ENCODE measurements at places on chromosomes 1 and 21. TPM values are rescaled to one million over a fixed set of nuclear protein-coding genes. Genes with fewer than 3 reads are reported as not detected.

The DIO1 gene
- not detected for total RNA-seq

The CENPL gene
- total RNA-seq, result 4.6 TPM

The NIPAL3 gene
- total RNA-seq, result 67.6 TPM

The ETNK2 gene
- total RNA-seq, result 66.1 TPM

The GBP1 gene
- 8.0 TPM for total RNA-seq

The LZIC gene
- total RNA-seq, result 23.7 TPM

The STYXL2 gene
- 0.33 TPM for total RNA-seq

The HRNR gene
- total RNA-seq, result not detected

The TMEM35B gene
- total RNA-seq, result 55.0 TPM

The SCMH1 gene
- 93.4 TPM for total RNA-seq

GRCh38 chr21:45739218-45740087 lies 95.9 kb downstream of the PCBP3 start:
- peaks cover 10% of the 10 kb centered on the region for H3K27me3 ChIP-seq
- no peak overlapping the region for H3K27ac ChIP-seq
- H3K4me1 ChIP-seq, result no peaks in the 10 kb centered on the region
- no peak overlapping the region for H3K4me3 ChIP-seq

DNA sequence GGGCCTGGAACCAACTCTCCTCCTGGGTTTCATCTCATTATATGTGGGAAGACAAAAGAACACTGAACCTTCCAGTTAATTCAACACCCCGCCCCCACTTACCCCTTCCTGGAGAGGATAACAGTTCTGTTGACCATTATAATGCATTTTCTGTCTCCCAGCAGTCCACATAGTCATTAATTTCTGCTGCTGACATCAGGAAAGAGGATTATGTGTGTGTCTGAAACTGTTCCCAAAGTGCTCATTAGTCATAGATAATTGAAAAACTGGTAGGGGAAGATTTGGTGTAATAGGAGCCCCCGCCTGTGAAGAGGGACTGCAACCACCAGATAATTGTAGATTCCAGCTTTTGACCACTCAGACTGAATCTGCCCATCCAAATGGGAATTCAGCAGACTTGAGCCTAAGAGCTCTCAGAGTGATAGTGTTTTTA lies 208.7 kb downstream of the FGGY start:
- peak overlapping the region; percentile 51 for H3K27ac ChIP-seq
- no peak overlapping the region for H3K4me3 ChIP-seq
- no peaks in the 10 kb centered on the region for H3K27me3 ChIP-seq
- no peaks in the 10 kb centered on the region for H3K36me3 ChIP-seq
- H3K4me1 ChIP-seq, result no peaks in the 10 kb centered on the region
- no peak for DNase-seq

DNA sequence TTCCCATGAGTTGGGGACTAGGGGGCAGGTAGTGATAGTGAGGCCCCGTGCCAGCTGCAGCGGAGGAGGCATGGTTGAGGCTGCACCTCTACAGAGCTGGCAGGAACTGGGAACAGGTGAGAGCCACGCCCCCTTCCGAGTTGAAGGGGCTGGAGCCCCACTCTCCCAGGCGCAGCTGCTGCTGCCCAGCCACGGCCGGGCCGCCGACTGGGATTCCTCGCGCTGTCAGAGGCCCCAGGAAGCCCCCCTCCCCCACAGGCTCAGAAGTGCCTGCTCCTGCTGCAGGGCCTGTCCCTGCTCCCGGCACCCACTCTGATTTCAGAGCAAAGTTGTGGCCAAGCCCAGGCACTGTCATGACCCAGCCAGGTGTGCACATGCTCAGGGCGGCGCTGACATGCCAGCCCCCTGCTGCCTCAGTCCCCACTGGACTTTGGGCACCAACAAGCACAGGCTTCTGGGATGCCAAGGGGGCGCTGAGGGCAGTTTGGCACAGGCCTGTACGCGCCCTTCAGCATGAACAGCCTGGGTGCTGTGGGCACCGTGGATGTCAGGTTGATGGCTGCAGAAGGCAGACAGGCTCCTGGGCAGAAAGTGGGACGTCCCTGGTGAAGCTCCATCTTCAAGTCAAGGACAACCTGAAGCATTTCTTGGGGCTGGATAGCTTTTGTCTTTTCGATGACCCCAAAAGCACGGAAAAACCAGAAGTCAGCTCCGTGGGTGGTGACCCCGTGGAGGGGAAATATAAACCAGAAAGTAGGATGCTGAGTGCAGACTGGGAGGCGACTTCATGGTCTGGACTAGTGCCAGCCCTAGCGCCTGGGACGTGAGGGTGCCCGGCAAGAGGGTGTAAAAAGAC lies 121.5 kb downstream of the SIM2 start:
- no peaks in the 10 kb centered on the region for H3K27me3 ChIP-seq
- H3K27ac ChIP-seq, result no peak overlapping the region
- H3K4me1 ChIP-seq, result no peaks in the 10 kb centered on the region

- H3K27me3 ChIP-seq, result no peaks in the 10 kb centered on the region
- H3K4me3 ChIP-seq, result no peak overlapping the region
- H3K4me1 ChIP-seq, result no peaks in the 10 kb centered on the region
- DNase-seq, result no peak
These were observed 94.1 kb downstream of the CLDN17 start for GRCh38 chr21:30072496-30072895.

DNA sequence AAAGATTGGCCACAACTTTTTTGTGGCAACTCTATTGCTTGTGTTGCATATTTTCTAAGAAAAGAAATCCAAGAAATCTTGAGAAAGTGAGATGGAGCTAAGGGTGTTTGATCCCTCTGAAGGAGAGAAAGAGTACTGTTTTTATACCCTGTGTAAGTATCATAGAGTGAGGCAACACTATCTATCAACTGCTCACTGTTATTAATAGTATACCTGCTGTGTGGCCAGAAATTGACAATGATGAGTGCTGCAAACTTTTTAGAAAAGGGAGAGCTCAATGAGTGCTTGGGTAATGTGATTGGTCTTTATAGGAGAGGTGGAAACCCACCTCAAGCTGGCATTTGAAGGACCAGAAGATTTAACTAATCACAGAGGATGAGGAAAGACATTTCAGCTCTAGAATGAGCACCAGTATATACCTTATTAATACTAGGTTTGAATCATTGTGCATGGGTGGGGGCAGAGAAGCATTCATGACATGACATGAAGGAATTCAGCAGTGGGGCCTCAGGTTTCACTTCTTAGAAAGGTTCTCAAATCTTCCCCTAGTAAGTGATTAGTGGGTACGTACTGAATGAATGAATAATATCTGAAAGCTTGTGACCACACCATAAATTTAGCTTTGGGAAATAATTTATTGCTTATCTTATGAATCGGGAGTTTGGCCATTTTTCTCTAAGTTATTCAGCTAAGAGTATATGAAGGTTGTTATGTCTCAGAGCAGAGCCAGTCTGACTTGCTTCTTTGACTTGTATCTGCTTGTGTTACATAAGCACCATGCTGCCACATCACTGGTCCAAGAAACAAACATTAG lies 169.2 kb upstream of the SGIP1 start:
- H3K4me1 ChIP-seq, result no peaks in the 10 kb centered on the region
- no peaks in the 10 kb centered on the region for H3K36me3 ChIP-seq

- H3K4me3 ChIP-seq, result no peak overlapping the region
- no peak overlapping the region for H3K27ac ChIP-seq
- no peaks in the 10 kb centered on the region for H3K27me3 ChIP-seq
- peaks cover 3% of the 10 kb centered on the region for H3K4me1 ChIP-seq
- no peaks in the 10 kb centered on the region for H3K36me3 ChIP-seq
These were observed 44.3 kb upstream of the NBL1 start for GRCh38 chr1:19599810-19600209.

- no peaks in the 10 kb centered on the region for H3K4me1 ChIP-seq
- no peak overlapping the region for H3K4me3 ChIP-seq
- DNase-seq, result no peak
- no peaks in the 10 kb centered on the region for H3K36me3 ChIP-seq
- no peak overlapping the region for H3K27ac ChIP-seq
These were observed 14.0 kb upstream of the SLC45A1 start for GRCh38 chr1:8303876-8304275.

DNA sequence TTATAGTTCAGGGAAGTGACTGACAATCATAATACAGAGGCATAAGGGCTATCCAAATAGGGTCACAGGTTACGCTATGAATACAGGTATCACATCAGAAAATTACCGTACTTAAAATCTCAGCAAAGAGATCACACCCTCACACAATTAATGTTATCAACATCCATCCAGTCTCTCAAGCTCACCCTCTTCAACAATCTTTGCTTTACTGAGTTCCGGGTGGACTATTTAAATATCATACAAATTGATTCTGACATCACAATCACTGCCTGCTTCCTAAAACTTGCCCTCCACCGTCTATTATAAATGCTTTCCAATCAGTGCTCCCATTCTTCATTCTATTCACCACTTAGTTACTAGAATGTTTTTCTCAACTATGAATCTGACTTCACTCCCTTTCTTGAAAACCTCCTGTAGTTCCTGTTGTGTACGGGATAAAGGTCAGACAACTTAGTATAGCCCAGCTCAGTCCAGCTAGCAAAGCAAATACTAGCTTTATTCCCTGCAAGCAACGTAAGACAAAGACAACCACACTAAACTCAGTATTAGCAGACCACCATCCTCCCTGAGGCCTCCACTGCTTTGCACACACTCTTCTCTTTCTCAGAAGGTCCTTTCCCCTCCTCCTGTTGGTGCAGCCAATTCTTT lies 398.7 kb downstream of the SMYD3 start:
- no peak overlapping the region for H3K4me3 ChIP-seq
- no peak for DNase-seq
- no peaks in the 10 kb centered on the region for H3K27me3 ChIP-seq
- H3K36me3 ChIP-seq, result no peaks in the 10 kb centered on the region

DNA sequence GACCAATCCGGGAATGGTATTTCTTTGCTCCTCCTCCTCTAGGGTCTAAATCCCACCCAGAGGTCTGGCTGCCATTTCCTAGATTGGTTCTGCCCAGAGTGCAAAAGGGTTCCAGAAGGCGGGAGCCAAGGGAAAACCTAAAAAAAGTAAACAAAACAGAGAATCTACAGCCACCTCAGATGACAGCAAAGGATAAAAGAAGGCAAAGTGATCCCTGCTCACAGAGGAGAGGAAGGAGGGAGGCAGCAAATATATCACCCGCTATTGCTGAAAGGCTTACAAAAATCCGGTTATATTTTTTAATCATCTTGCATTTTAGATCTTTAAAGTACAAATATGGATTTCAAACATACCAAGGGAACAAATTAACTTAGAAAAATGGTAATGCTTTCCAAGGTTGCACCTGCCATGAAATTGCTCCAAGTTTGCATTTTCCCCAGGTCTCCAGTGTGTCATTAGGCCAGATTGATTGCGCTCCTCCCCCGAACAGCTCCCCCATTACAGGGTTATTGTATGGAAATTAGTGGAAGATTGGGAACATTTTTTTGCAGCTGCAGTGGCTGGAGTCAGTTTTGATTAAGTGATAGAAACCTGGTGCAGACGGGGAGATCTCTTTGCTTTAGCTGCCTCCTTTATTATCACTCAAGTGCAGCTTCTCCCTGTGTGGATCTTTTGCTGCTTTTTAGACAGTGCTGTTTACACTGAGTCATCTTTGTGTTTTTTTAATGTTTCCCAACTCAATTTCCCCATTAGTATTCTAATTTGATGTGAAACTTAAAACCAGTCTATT lies 280.5 kb upstream of the CAMK1G start:
- H3K27me3 ChIP-seq, result no peaks in the 10 kb centered on the region
- H3K4me3 ChIP-seq, result no peak overlapping the region
- H3K36me3 ChIP-seq, result no peaks in the 10 kb centered on the region
- no peak for DNase-seq

DNA sequence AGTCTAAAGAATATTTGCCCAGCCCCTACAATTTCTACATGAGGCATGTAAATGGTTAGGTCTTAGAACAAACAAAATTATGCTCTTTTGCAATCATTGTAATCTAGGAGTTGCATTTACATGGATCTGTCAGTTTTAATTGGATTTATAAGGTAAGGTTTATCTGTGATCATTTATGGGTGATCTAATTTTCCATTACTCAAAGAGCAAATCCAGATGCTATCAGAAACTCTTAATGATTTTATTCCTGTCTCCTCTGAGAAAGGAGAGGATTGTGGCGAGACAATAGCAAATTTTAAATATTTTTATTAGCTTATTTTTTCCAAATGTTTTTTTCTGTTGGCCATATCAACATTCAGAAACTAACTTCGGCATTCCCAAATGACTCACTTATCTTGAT lies 14.2 kb upstream of the NEGR1 start:
- H3K4me1 ChIP-seq, result no peaks in the 10 kb centered on the region
- no peak overlapping the region for H3K4me3 ChIP-seq
- H3K27me3 ChIP-seq, result no peaks in the 10 kb centered on the region
- no peak for DNase-seq
- H3K27ac ChIP-seq, result no peak overlapping the region

DNA sequence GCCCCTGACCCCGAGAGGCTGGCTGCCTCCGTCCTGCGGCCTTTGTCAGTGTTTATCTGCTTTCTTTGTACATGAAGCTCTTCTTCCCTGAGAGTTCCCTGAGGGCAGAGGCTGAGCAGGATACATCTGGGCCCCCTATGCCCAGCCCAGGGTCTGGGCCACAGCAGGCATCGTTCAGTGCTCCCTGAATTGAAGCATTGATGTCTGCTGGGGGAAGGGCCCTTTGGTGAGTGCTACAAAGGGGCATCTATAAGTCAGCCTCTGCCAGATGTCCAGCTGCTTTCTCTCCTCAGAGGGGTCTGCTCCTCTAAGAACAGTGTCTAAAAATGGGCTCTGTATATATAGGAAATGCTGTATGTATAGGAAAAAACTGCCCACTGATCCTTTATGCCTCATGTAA lies 2.1 kb downstream of the HEYL start:
- no peaks in the 10 kb centered on the region for H3K4me1 ChIP-seq
- H3K36me3 ChIP-seq, result no peaks in the 10 kb centered on the region
- no peak overlapping the region for H3K27ac ChIP-seq
- no peak overlapping the region for H3K4me3 ChIP-seq
- DNase-seq, result no peak
- no peaks in the 10 kb centered on the region for H3K27me3 ChIP-seq

- H3K4me1 ChIP-seq, result no peaks in the 10 kb centered on the region
- no peak overlapping the region for H3K27ac ChIP-seq
- DNase-seq, result no peak
- no peaks in the 10 kb centered on the region for H3K27me3 ChIP-seq
These were observed 27.8 kb downstream of the TFF3 start for GRCh38 chr21:42287193-42288083.

- no peak overlapping the region for H3K4me3 ChIP-seq
- H3K27ac ChIP-seq, result no peak overlapping the region
- H3K4me1 ChIP-seq, result no peaks in the 10 kb centered on the region
- no peaks in the 10 kb centered on the region for H3K27me3 ChIP-seq
- no peak for DNase-seq
- H3K36me3 ChIP-seq, result no peaks in the 10 kb centered on the region
These were observed 28.6 kb upstream of the STUM start for GRCh38 chr1:226519716-226520598.

- peaks cover 5% of the 10 kb centered on the region for H3K4me1 ChIP-seq
- H3K27me3 ChIP-seq, result peaks cover 4% of the 10 kb centered on the region
- no peak for DNase-seq
- H3K27ac ChIP-seq, result peak within 1 kb of the TSS; percentile 48
These were observed at the start of gene PIK3CD for GRCh38 chr1:9651565-9652378. PIK3CD (plus strand) TSS chr1:9651731; CDS start chr1:9710456, 58,725 bp downstream.
